ENCODE measurements at places on chromosomes 1 and 21.

DNA sequence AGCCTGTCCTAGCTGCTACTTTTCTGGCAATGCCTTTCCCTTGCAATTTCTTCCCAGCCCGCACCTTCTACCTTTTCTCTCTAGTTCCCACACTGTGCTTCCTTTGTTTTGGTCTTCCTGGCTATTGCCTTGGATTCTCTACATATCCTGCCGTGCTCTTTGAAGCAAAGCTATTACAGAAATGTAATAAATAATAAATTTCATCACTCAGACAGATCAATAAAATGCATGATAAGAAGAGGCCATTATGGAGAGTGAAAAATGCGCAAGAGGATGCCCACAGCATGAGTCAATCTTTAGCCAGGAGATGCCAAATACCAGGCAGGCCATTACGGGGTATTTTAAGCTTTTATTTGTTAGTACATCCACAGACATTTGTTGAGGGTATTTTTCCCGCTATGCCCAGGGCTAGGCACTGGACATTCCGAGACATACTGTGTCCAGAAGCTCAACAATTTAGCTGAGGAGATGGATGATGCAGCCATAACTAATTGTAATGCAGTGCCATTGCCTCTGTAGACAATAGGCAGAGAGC is 163.6 kb downstream of the ST6GALNAC3 start:
- DNase-seq = no peak

- DNase-seq = no peak
These were observed 24.1 kb upstream of the TTC39A start for GRCh38 chr1:51354416-51354815.

DNA sequence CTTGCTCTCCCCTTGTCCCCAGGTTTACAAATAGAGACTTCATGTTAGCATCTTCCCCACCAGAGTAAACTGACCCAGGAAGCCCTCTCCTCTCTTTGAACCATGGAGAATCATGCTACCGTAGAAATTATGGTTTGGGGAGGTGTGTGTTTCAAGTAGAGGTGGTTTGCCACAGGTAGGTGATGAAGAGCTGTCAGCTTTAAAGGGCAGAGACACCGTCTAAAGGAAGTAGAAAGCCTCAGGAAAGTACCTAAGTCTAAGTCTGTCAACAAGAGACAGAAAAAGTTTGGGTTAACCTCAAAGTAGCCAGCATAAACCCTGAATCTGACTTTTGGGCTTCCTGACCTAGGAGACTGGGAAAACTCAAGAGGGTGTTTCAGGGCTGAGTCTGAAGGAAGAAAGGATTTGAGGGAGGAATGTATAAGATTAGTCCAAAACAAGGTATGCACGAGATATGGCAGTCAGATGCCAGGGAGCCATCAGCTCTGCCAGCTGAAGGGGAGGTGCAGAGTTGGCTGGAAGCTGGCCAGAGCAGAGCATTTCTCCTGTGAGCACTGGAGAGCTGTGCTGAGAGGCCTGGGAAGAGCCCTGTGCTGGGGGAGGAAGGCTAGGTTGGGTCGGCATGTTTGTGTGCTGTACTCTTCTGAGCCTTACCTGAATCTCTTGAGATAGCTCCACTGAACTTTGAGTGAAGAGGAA is 14.3 kb downstream of the ADAMTSL4 start:
- DNase-seq = peak; percentile 26

DNA sequence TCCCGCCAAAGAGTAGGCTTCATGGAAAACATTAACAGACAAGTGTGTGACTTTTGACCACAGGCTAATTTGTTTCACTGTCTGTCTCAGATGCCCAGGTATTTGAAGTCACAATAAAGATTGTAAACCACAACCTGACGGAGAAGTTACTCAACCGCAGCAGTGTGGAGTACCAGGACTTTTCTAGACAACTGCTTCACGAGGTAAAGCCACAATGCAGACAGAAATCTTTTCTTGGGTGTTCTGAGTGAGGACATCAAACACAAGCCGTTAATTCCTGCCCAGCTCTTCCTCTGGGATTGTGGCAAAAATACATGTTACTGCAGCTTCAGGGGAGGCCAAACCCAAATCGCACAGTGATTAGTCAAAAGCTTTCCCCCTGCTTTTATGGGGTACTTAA is 31.0 kb downstream of the UMODL1 start:
- no peak for DNase-seq

DNA sequence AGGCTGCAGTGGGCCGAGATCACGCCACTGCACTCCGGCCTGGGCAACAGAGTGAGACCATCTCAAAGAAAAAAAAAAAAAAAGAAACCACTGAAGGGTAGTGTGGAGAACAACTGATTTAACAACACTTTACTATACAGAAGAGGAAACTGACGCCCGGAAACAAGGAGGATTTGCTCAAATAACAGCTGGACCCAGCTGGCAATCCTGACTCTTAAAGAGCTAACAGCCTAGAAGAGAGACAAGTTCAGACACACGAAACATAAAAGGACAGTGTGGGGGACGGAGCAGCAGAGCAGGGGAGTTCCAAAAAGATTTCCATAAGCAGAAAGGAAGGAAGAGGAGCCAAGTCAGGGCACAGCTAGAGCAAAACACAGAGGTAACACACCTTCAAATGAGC is 4.4 kb downstream of the ECHDC2 start:
- DNase-seq = no peak

GRCh38 chr1:178494569-178494971 is 2.2 kb downstream of the CLEC20A start:
- no peak for DNase-seq

- DNase-seq = no peak
These were observed at the start of gene RGS5 for GRCh38 chr1:163202833-163203451. TSS of gene RGS5 (minus strand) at chr1:163202916. CDS start at chr1:163202835, 81 bp downstream.

DNA sequence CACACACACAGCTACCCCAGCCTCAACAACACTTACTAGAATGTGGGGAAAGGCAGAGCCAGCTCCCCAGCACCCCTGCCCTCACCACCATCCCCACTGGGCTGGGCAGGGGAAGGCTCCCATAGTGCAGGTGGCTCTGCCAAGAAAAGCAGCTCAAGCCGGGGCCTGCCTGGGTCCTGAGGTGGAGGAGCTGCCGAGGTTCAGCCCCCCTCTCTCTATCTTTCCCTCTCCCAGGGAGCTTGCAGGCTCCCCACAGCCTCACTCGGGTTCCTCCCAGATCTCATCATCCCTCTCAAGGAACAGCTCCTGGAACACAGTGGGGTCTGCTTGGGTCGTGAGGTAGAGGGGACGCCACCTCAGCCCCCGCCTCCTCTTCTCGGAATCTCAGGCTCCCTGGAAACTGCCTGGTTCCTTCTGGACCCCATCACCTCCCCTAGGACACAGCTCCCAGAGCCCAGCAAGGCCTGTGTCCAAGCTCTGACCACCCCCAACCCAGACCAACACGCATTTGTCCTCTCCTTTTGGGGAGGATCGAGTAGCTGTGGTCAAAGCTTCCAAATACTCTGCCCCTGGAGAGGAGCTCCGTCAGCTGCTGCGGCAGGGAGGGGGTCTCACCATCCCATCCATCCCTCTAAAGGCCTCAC is 704 bp downstream of the S100A16 start:
- no peak for DNase-seq

- no peak for DNase-seq
These were observed 23.2 kb downstream of the TRIT1 start for GRCh38 chr1:39859859-39860812.

GRCh38 chr1:58895082-58895481 is 111.2 kb upstream of the JUN start:
- no peak for DNase-seq

GRCh38 chr1:26853156-26853555 is 9.8 kb upstream of the SFN start:
- DNase-seq = peak; percentile 69

GRCh38 chr21:31334648-31335121 is 9.4 kb downstream of the TIAM1 start:
- DNase-seq = peak; percentile 23

DNA sequence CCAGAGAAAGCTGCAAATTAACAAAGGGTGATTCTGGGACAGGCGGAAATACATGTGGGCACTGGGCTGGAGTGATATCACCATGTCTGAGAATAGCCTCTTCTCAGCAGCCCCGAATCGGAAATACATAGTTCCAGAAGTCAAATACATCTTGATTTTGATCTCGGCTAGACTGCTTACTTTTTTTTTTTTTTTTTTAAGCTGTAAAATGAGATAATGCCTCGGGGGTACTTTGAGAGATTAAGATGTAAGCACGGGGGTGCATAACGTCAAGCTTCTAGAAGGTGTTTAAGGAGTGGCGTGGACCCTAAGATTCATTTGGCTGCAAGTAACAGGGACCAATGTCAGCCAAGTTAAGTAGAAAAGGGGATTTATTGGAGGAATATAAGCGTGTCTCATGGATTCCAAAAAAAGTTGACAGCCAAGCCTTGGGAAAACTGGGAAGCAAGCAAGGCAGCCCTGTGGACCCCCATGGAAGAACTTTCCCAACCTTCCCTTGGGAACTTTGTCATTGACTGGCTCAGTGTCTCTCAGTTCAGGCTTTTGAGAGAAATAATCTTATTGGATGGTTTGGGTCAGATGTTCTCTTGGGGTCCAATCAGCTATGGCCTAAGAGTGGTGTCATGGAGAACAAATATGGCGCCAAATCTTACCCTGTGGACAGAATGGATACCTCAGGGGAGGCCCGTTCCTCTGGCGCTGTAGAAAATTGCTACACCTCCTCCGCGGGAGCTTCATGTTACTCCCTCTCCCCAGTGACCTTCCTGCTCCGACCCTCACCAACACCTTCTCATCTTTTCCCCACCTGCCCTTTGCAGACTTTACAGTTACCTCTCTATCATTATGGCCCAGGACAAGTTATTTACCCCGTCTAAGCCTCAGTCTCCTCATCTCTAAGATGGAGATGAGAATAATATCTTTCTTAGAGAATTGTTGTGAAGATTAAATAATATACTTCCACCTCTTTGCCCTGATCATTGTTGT is 186.6 kb downstream of the KAZN start:
- no peak for DNase-seq

- peak; percentile 69 for DNase-seq
These were observed at the start of gene AK5 for GRCh38 chr1:77281491-77282186. TSS of gene AK5 (plus strand) at chr1:77282019. CDS start at chr1:77282314, 295 bp downstream.

- no peak for DNase-seq
These were observed 19.1 kb downstream of the COL6A2 start for GRCh38 chr21:46116776-46117585.

DNA sequence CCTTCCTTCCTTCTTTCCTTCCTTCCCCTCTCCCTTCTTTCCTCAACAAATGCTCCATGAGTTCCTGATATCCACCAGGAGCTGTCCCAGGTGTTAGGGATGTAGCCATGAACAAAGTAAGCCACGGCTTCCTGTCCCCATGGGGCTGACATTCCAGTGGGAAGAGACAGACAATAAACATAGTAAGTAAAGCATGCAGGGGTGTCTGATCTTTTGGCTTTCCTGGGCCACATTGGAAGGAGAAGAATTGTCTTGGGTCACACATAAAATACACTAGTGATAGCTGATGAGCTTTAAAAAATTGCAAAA is 81.5 kb upstream of the ZBTB40 start:
- no peak for DNase-seq

- DNase-seq = no peak
These were observed 3.3 kb downstream of the MX1 start for GRCh38 chr21:41429305-41429704.

GRCh38 chr1:154857441-154858215 is 12.5 kb downstream of the KCNN3 start:
- DNase-seq = no peak

DNA sequence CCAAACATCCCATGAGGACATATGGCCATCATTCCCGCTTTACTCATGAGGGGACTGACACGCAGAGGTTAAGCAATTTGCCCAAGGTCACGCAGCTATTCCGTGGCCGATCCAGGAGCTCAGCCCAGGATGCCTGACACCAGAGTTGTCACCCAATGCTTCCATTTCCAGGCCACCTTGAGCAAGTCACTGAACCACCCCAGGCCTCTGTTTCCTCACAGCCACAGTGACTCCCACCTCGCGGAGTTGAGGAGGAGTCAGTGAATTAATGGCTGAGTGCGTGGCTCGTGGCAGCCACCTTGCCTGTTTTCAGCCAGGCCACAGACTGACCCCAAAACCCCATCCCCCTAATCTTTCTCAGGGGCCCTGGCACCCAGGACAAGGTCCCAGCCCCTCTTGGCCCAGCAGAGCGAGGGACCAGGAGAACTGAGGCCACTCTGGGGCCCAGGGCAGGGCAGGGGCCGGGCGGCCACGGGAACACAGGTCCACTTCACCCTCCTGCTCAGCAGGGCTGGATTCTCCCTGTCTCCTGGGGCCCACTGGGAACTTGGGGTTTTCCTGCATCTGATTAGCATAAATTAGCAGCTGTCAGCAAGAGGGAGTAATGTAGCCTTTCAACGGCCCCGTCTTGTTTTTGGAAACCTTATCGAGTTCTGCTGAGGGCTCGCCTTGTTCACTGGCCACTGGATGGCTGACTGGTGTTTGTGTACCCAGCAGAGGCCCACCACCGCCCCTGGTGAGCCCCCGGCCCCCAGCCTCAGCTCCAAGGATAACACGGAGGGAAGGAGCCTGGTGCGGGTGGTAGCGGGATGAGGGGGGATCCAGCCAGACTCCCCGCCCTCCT is 19.7 kb upstream of the LAPTM5 start:
- DNase-seq = no peak

DNA sequence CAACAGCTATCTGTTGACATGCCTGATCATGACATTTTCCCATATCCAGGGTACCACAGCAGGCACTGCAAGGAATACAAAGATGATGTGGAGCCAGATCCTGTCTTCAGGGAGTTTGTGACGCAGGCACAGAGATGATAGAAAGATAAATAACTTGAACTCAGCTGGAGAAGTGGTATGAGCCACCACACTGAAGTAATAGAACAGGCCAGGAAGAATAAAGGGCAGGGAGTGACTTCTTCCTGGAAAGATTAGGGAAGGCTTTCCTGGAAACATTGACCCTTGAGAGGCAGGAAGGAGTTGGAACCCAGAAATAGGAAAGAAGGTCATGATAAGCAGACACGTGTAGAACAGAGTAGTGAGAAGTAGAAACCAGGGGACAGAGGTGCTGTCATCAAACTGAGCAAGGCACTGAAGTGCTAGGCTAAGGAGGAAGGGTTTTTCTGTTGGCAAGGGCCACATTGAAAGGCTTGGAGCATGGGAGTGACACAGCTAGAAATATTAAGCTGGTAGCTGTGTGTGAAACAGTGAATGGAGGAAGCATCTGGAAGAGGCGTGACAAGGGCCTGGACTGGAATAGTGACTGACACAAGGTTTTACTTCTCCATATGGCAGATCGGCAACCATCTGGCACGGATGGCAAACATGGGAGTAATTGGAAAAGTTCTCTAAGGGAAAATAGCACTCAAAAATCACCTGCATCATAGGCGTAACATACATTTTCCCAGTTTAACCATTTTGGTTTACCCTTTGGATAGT is 68.4 kb downstream of the AK5 start:
- peak; percentile 98 for DNase-seq

- DNase-seq = no peak
These were observed 2.4 kb upstream of the RNU11 start for GRCh38 chr1:28646040-28646439.

All from NCI-H2171 treated with DMSO at 0.1 percent for 48 hours (cell line).